ENCODE measurements at places on chromosomes 6 and 20.
A peak's percentile ranks its signal among the peaks of the same experiment; 100 is the strongest.

- DNase-seq, result no peak
- H3K36me3 ChIP-seq, result peaks cover 2% of the 10 kb centered on the region
- H3K27ac ChIP-seq, result no peak overlapping the region
- peaks cover 3% of the 10 kb centered on the region for H3K27me3 ChIP-seq
- H3K4me3 ChIP-seq, result no peak overlapping the region
These were observed 165.7 kb downstream of the ERMARD start for GRCh38 chr6:169917153-169917552.

- H3K27me3 ChIP-seq, result no peaks in the 10 kb centered on the region
- H3K27ac ChIP-seq, result no peak overlapping the region
- no peak overlapping the region for H3K4me3 ChIP-seq
- DNase-seq, result no peak
- H3K4me1 ChIP-seq, result no peaks in the 10 kb centered on the region
These were observed 54.7 kb downstream of the ENPP1 start for GRCh38 chr6:131862476-131862875.

DNA sequence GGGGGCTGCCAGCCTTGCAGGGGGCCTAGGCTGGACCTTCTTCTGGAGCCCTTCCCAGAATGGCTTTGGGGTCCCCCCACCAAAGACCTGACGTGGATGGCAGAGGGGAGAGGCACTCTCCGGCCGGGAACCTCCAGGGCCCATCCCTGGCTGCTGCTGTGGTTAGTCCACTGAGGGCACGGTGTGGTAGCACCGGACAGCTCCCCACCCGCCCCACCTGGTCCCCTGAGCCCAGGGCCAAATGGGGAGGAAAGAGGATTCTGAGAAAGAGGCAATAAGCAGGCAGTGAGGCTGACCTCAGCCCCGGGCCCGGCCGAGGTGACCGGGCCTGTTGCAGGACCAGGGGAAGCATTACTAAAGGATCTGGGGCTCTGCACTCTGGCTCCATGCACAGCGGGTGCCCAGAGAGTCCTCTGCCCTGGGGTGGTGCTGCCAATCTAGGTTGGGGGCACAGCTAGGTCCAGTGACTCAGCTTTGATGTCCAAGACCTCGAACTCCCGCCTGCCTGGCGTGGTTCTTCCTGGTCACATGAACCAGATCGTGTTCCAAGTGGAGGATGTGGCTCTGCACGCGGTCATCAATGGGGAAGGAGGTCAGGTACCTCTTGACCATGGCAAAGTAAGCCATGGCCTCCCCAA is 2.2 kb downstream of the CENPB start:
- no peak for DNase-seq
- H3K27ac ChIP-seq, result peak overlapping the region; percentile 43
- H3K27me3 ChIP-seq, result peaks cover 30% of the 10 kb centered on the region
- H3K36me3 ChIP-seq, result peaks cover 17% of the 10 kb centered on the region
- H3K4me1 ChIP-seq, result peaks cover 71% of the 10 kb centered on the region

- H3K36me3 ChIP-seq, result no peaks in the 10 kb centered on the region
- no peak for DNase-seq
- H3K4me1 ChIP-seq, result peaks cover 4% of the 10 kb centered on the region
- no peak overlapping the region for H3K27ac ChIP-seq
- H3K27me3 ChIP-seq, result peaks cover 12% of the 10 kb centered on the region
These were observed 76.9 kb downstream of the CEP57L1 start for GRCh38 chr6:109172101-109172746.

GRCh38 chr6:166766769-166767168 is 139.7 kb upstream of the RPS6KA2 start:
- no peak for DNase-seq
- H3K4me3 ChIP-seq, result no peak overlapping the region
- no peaks in the 10 kb centered on the region for H3K36me3 ChIP-seq
- peaks cover 4% of the 10 kb centered on the region for H3K4me1 ChIP-seq

GRCh38 chr6:20678831-20679352 is 144.6 kb downstream of the CDKAL1 start:
- H3K4me3 ChIP-seq, result no peak overlapping the region
- DNase-seq, result no peak
- no peak overlapping the region for H3K27ac ChIP-seq
- peaks cover 5% of the 10 kb centered on the region for H3K36me3 ChIP-seq
- peaks cover 12% of the 10 kb centered on the region for H3K4me1 ChIP-seq
- no peaks in the 10 kb centered on the region for H3K27me3 ChIP-seq

DNA sequence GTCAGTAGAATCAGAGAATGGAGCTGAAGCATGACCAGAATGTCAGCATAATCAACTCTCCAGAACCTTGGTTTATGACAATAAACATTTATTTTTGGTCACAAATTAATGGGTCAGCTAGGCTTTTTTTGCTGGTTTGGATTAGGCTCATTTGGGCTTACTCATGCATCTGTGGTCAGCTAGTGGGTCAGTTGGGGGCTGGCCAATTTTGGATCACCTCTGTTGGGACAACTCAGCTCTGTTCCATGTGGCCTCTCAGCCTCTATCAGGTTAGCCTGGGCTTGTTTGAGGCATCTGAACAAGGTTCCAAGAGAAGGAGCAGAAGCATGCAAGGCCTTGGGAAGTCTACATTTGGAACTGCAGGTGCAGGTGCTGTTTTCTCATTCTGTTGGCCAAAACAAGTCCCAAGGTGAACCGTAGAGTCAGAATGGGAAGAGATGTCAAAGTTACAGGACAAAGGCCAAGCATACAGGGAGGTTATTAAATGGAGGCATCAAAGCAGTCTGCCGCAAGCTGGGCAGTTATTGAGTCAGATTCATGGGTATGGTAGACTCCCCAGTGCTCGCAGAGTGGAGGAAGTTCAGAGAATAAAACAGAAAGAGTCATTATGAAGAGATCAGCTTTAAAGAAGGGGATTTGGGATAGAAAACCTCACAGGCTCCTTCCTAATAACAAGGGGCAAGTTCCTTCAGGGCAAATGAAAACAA is 173.0 kb downstream of the PLCB4 start:
- H3K27me3 ChIP-seq, result no peaks in the 10 kb centered on the region
- H3K27ac ChIP-seq, result no peak overlapping the region
- H3K36me3 ChIP-seq, result no peaks in the 10 kb centered on the region
- no peak for DNase-seq
- H3K4me3 ChIP-seq, result no peak overlapping the region

DNA sequence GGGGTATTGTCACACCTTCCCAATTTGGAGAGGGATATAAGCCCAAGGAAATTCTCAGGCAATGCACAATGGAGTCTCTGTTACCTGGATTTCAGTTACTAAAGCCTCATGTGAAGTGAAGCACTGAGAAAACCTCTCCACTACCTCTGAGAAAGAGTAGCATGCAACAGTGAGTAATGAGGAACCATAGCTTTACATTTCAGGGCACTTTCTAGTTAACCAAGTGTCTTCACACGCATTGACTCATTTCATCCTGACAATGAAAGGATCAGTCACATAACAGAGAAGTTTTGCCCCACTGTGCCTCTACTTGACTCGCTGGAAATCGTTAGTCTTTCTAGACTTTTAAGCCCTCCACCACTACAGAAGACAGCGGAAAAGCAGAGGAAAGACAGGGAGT is 86.2 kb upstream of the ARID1B start:
- DNase-seq, result no peak
- no peak overlapping the region for H3K4me3 ChIP-seq
- peaks cover 14% of the 10 kb centered on the region for H3K27me3 ChIP-seq
- no peak overlapping the region for H3K27ac ChIP-seq
- H3K4me1 ChIP-seq, result peaks cover 19% of the 10 kb centered on the region

- H3K36me3 ChIP-seq, result no peaks in the 10 kb centered on the region
- peaks cover 64% of the 10 kb centered on the region for H3K27me3 ChIP-seq
- DNase-seq, result peak; percentile 79
- H3K4me3 ChIP-seq, result no peak overlapping the region
These were observed 7.8 kb upstream of the ACSS1 start for GRCh38 chr20:25065625-25066338.

DNA sequence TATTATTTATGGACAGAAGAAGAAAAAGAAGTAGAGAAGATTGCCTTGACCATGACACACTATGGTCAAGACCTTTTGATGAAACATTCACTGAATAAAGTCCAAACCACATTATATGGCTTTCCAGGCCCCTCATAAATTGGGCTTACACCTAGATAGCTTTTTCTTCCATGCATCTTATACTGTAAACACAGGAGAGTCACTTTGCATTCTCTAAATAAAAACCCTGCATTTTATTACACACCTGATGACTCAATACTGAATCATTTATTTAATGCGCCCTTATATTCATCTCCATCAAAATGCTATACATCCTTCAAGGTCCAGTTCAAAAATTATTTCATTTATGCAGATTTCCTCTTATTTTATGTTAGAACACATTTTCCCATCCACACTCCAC is 78.0 kb downstream of the COL21A1 start:
- no peak for DNase-seq
- H3K4me3 ChIP-seq, result no peak overlapping the region
- H3K36me3 ChIP-seq, result no peaks in the 10 kb centered on the region
- no peak overlapping the region for H3K27ac ChIP-seq

DNA sequence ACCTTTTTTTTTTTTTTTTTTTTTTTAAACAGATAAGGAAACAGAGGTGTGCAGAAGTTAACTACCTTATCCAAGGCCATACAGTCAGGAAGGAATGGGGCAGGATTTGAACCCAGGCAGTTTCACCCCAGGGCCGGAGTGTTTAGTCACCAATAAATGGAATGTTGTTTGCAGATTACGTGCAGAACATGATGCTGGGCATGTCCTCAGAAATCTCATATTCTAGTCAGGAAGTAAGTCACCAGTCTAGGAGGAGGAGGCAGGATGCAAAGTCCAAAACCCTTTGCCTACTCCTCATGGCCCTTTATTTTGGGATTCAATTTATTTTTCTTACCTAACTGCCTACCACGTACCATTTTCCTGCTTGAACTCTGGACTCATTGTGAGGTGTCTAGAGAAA is 57.1 kb upstream of the LRRC1 start:
- H3K4me3 ChIP-seq, result no peak overlapping the region
- H3K36me3 ChIP-seq, result no peaks in the 10 kb centered on the region
- H3K4me1 ChIP-seq, result peaks cover 31% of the 10 kb centered on the region
- H3K27ac ChIP-seq, result no peak overlapping the region
- peaks cover under 1% of the 10 kb centered on the region for H3K27me3 ChIP-seq
- no peak for DNase-seq

- no peaks in the 10 kb centered on the region for H3K4me1 ChIP-seq
- H3K27ac ChIP-seq, result no peak overlapping the region
- DNase-seq, result no peak
These were observed 51.5 kb upstream of the NXT1 start for GRCh38 chr20:23298926-23299672.

GRCh38 chr6:94071835-94072234 is 652.5 kb upstream of the EPHA7 start:
- no peaks in the 10 kb centered on the region for H3K27me3 ChIP-seq
- H3K27ac ChIP-seq, result no peak overlapping the region
- DNase-seq, result no peak

DNA sequence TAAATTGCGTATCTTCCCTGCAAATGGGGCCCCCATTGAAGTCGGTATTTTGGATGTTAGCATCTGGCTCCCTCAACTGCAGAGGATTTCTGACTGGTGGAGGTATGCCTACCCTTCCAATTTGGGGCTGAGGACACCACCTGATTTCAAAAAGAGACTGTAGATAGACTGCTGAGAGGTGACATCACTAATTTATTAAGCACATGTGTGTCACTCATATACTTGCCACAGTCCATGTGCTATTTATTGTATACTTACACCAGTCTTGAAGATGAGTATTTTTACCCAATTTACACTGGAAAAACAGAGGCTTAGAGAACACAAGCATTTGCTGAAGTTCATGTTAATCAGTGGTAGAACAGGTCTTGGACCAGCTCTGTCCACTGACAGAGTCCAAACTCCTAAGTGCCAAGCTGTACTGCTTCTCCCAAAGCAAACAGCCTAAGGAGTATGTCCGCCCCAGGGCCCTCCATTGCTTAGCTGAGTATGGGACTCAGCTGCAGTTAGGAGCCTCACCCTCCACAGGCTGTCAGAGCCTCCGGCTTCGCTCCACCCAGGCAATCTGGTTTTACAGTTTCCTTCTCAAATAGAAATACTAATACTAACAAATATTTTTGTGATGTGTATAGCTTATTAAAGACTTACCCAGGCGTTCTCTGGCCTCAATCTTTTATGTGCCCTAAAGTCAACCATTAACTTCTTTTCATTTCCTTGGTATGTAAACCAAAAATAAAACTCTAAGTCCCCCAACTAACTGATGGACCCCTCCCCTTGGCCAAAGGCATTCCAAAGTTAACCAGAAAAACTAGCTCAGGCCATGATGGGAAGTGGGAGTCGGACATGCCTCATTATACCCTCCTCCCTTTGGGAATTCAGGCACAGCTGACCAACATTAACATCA is 17.5 kb downstream of the RIN2 start:
- no peaks in the 10 kb centered on the region for H3K4me1 ChIP-seq
- no peaks in the 10 kb centered on the region for H3K27me3 ChIP-seq

GRCh38 chr6:158552796-158553138 is 7.1 kb upstream of the TMEM181 start:
- H3K27ac ChIP-seq, result no peak overlapping the region
- H3K4me1 ChIP-seq, result peaks cover 9% of the 10 kb centered on the region
- H3K4me3 ChIP-seq, result no peak overlapping the region
- no peak for DNase-seq

DNA sequence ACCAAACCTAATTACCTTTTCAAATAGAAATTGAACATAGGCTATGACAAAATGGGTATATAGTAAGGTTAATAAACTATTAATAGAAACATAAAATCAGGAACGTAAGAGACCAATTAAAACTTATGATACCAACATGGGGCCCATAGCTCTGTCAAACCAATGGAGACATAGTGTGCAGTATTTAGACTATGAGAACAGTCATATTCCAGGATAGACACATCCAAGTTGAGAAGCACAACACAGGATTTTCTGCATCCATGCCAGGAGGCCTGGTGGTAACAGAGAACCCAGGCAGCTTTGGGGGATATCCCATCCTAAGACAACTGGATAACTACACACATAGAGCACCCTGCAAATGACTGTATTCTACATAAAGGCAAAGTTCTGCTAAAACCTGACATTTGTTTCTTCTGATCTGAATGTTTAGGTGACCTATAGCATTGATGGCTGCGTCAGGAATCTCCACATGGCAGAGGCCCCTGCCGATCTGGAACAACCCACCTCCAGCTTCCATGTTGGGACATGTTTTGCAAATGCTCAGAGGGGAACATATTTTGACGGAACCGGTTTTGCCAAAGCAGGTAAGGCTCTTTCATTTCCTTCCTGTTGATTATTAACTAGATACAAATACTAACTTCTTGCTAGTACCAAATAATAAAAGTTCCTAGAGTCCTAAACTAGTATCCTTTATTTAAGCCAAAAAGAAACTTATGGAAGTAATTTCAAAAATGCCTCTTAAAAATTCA is 202.7 kb downstream of the ARHGAP18 start:
- H3K27ac ChIP-seq, result no peak overlapping the region
- H3K4me3 ChIP-seq, result no peak overlapping the region
- H3K4me1 ChIP-seq, result no peaks in the 10 kb centered on the region
- no peak for DNase-seq
- H3K36me3 ChIP-seq, result no peaks in the 10 kb centered on the region

- H3K36me3 ChIP-seq, result no peaks in the 10 kb centered on the region
- H3K27ac ChIP-seq, result no peak overlapping the region
- no peaks in the 10 kb centered on the region for H3K4me1 ChIP-seq
- H3K27me3 ChIP-seq, result peaks cover 14% of the 10 kb centered on the region
These were observed 31.0 kb upstream of the GSTA5 start for GRCh38 chr6:52871621-52872020.
